Right atrium auricular region (tissue), 2 donors: ENCODE measurements at places on chromosomes 3 and 15. TPM values are rescaled to one million over a fixed set of nuclear protein-coding genes. Genes with fewer than 3 reads are reported as not detected.

The COL6A5 gene
- total RNA-seq = not detected

The USP50 gene
- not detected for total RNA-seq

The CLCN2 gene
- 1.3 TPM for total RNA-seq

The MCF2L2 gene
- total RNA-seq = 0.08 TPM

DNA sequence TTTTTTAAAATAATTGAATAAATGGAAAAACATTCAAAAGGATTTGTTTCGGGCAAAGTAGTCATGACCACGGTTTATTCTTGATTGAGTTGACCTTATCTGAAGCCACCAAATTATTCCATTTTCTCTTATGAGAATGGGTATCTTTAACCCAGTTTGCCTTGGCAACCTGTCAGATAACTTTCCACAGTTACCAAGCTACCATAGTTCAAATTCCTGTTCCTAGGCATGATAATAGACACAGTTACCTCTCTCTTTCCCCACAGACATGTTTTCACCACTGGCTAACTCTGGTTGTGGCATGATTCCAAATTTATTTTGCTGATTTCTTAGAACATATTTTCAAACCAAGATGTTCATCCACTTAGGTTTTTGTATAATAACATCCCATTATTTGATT, 84.9 kb downstream of the NECTIN3 start:
- DNase-seq = no peak

DNA sequence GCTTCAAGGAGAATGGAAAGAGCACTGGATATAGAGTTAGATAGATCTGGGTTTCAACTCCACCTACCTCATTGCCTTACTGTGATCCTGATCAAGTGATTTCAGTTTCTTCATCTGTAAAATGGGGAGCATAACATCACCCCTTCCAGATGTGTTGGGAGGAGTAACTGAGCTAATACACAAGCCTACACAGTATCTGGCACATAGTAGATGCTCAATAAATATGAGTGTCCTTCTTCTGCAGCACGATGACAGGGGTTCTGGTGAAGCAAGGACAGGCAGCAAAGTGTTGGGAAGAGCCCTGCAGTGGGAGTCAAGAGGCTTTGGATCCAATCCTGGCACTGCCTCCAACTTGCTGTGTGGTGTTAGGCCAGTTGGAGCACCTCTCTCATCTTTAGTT, 270.0 kb downstream of the UACA start:
- no peak for DNase-seq

DNA sequence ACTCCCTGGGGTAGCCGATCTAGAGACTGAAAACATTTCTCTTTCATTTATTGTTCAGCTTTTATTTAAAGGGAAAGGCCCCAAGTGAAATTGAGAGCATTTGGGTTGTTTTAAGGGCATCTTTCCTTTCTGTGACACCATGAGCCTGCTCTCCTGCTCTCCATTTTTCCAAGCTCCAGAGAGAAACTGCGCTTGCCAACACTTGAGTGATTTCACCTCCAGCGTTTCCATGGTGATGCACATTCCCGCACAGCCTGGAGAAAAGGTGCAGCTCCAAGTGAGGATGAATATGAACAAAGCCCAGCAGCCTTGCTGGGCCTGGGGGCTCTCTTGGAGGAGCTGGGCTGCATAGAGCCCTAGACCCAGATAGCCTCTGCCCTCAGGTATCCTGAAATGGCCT, 159.2 kb upstream of the PPP2R3A start:
- no peak for DNase-seq

- DNase-seq = no peak
These were observed 9.2 kb downstream of the ILDR1 start for GRCh38 chr3:122012821-122013220.

DNA sequence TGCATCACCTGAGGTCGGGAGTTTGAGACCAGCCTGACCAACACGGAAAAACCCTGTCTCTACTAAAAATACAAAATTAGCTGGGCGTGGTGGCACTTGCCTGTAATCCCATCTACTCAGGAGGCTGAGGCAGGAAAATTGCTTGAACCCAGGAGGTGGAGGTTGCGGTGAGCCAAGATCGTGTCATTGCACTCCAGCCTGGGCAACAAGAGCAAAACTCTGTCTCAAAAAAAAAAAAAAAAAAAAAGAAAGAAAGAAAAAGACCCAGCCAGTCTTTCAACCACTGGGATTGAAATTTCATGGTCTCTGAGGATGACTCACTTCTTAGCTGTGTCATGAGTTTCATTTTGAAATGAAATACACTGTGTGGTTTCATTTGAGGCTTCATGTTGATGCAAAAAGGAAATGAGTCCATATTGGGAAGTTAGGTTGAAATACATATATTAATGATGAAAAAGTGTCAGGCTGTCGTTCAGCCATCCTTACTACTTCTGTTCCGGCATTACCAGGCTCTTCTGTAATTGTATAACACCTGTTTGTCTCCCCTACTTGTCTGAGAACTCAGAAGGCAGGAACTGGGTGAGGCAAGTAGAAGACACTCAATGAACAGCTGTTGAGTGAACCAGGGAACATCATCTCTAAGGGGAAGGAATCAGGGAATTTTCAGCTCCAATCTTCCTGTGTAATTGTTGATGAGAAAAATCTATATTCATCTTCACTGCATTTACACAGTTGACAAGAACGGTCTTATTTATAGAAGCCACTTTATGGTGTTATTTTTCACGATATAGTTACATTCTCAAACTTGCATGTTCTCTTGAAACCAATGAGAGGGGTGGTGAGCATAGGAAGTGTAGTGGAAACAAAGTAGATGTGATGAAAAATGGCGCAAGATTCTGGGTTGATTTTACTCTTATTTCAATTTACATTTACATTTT, 87.4 kb downstream of the NFKBIZ start:
- no peak for DNase-seq

DNA sequence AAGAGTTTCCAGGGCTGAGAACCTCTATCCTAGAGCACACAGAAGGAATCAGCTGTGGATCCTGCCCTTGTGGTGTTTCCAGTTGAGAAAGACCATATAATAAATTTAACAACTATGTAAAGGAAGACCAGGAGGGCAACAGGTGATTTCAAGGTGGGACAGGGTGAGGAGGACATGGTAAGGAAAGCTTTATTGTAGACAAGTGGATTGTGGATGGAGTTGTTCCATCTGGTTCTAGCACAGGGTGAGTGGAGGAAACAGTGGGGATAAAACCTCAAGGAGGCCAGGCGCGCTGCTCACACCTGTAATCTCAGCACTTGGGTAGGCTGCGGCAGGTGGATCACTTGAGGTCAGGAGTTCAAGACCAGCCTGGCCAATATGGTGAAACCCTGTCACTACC, 17.1 kb downstream of the SIAH2 start:
- no peak for DNase-seq

DNA sequence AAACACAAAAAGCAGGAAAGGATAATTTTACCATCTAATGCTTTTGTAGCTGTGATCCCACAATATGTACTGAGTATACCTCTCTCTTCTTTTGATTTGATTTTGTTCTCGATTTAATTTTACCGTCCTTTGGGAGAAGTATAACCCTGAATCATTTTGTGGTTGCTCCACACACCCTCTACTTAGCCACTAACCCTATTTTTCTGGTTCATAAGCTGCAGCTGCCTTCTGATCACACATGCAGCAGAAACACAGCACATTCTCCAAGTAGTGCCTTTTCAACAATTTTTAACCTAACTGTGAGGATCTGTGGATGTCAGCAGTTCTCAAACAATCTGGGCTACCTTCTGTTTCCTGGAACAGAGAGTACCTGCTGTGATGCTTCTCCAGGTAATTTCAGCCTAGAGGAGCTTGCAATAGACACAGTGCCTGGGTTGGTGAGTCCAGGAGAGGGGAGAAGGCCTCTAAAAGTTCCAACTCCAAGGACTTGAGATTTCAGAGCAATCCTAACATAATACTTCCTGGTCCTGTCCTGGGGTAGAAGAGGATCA, 40.3 kb downstream of the HGD start:
- no peak for DNase-seq

DNA sequence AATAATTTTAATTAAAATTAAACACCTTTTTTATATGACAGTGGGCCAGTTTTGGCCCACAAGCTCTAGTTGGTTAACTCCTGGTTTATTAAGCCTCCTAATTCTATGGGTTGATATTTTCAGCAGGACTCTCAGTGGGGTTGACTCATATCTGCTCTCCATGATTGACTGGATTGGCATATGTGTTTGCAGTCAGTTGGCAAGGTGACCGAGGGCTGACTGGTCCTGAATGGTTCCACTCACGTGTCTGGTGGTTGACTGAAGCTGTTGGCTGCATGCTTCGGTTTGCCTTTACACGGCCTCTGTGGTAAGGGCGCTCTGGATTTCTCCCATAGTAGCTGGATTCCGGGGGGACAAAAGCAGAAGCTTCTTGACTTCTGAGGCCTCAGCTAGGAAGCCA, 65.3 kb upstream of the ZNF280D start:
- DNase-seq = no peak

DNA sequence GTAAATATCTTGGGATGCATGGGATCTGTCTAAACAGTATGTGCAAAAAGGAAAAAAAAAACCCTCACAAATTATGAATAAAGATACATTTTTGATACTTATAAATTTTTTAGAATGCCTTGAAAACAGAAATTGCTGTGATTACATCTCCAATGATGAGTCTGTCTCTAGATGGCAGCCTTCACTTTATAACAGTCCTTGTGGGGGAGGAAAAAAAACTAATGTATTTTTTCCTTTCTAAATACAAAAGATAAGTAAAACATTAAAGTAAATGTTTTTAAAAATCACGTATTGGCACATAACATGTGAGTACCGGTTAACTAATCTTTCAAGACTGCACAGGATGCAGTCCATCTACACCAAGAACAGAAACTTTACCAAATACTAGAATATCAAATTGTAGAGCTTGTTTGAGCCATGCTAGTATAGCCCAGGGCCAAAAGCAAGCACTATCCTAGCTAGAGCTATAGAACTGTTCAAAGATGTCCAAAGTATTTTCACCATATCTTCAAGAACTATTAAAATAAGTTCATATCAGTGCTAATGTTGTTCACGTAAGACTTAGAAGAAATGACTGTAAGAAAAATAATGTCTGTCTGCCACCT, 206.4 kb downstream of the STAG1 start:
- DNase-seq = no peak
